ENCODE measurements at places on chromosomes 6 and 20. TPM values are rescaled to one million over a fixed set of nuclear protein-coding genes. Genes with fewer than 3 reads are reported as not detected.

MYB gene
- total RNA-seq, result 15.9 TPM

DTD1 gene
- total RNA-seq, result 46.4 TPM

IRAK1BP1 gene
- 2.4 TPM for total RNA-seq

BMP2 gene
- not detected for total RNA-seq

ADTRP gene
- total RNA-seq, result 52.1 TPM

DEFB124 gene
- not detected for total RNA-seq

C20orf204 gene
- total RNA-seq, result 1.1 TPM

MED23 gene
- 27.4 TPM for total RNA-seq

ADGRF5 gene
- not detected for total RNA-seq

AIG1 gene
- 28.0 TPM for total RNA-seq

PACRG gene
- total RNA-seq, result not detected

CD83 gene
- total RNA-seq, result 13.8 TPM

SNAP91 gene
- not detected for total RNA-seq

NRSN1 gene
- total RNA-seq, result not detected

MOG gene
- total RNA-seq, result not detected

ABCC10 gene
- 26.6 TPM for total RNA-seq

XKR7 gene
- 0.02 TPM for total RNA-seq

TPBG gene
- 0.07 TPM for total RNA-seq

ISM1 gene
- 0.27 TPM for total RNA-seq

LY6G6C gene
- total RNA-seq, result not detected

TGM2 gene
- not detected for total RNA-seq

VGLL2 gene
- total RNA-seq, result not detected

ARG1 gene
- not detected for total RNA-seq

TSBP1 gene
- not detected for total RNA-seq

MAPK13 gene
- total RNA-seq, result 51.4 TPM

EPHA7 gene
- total RNA-seq, result not detected

ACTL10 gene
- 1.0 TPM for total RNA-seq

TNFAIP3 gene
- 289 TPM for total RNA-seq

GMNN gene
- 84.9 TPM for total RNA-seq

C6orf141 gene
- 0.42 TPM for total RNA-seq

RSPO3 gene
- not detected for total RNA-seq

EDEM2 gene
- total RNA-seq, result 15.8 TPM

ABHD16B gene
- total RNA-seq, result not detected

ULBP2 gene
- 1.4 TPM for total RNA-seq

EFCAB8 gene
- 0.45 TPM for total RNA-seq

GABBR1 gene
- total RNA-seq, result 11.2 TPM

TMEM14C gene
- total RNA-seq, result 77.0 TPM

SDCBP2 gene
- total RNA-seq, result 5.8 TPM

PPIL6 gene
- total RNA-seq, result 0.19 TPM

KCNK16 gene
- total RNA-seq, result not detected

SLC2A10 gene
- not detected for total RNA-seq

LCA5 gene
- 0.29 TPM for total RNA-seq

CHRNA4 gene
- not detected for total RNA-seq

OR2H1 gene
- total RNA-seq, result not detected

DEFB113 gene
- not detected for total RNA-seq

HMGN4 gene
- 73.2 TPM for total RNA-seq

ARHGAP40 gene
- not detected for total RNA-seq

KIF6 gene
- total RNA-seq, result 0.30 TPM

GLP1R gene
- 0.12 TPM for total RNA-seq

ATG5 gene
- total RNA-seq, result 20.7 TPM

C20orf144 gene
- 0.15 TPM for total RNA-seq

SPDEF gene
- total RNA-seq, result 0.24 TPM

All from activated naive CD4-positive, alpha-beta T cell treated with anti-CD3 and anti-CD28 coated beads for 36 hours (primary cell).